Muscle of back (tissue), 13 donors: ENCODE measurements at places on chromosomes 7 and 10.
A peak's percentile ranks its signal among the peaks of the same experiment; 100 is the strongest.

DNA sequence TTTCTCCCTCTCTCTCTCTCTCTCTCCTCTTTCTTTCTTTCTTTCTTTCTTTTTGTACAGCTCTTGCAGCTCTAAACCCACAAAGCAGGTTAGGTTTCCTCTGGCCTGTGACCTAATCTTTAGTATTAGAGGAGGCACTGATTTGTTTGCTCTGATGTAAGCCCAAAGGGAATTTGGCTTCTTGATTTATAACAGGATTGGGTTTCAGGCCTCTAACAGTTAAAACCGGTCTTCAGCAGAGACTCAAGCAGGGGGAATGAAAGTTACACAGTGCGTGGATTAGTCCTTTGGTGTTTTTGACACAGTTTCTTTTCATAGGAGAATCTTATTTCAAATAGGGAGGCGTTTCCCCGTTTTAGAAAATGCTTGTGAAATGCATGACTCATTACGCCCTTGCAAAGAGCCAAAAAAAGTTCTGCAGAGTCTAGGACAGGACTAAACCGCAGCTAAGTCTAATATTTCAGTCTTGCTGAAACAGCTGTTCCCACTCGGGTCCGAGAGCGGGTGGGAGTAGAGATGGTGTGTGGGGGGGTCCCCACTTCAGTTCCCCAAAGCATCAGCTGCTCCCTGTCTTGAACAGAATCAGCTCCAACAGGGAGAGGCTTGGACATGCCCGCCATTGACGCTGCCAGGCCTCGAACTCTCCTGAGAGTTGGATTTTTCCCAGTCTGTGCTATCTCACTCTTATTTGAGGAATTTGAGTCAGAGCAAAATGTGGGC is 296.5 kb upstream of the PITRM1 start:
- DNase-seq: peak; percentile 93

DNA sequence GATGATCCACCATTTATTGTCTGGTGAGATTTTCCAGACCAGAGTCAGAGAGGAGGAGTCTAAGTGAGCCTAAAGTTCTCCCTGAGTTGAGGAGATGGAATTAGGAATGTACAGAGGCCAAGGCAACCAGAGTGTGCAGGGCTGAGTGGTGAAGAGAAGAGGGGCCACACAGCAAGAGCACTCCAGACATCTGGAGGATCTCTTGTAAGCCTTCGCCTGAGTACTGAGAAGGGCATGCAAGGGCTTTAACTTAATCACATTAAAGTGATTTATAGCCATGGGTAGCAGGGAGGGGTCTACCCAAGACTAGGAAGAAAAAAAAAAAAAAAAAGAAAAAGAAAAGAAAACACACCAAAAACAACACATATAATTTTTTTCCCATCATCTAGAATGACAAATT is 1190.4 kb downstream of the GATA3 start:
- DNase-seq: no peak

DNA sequence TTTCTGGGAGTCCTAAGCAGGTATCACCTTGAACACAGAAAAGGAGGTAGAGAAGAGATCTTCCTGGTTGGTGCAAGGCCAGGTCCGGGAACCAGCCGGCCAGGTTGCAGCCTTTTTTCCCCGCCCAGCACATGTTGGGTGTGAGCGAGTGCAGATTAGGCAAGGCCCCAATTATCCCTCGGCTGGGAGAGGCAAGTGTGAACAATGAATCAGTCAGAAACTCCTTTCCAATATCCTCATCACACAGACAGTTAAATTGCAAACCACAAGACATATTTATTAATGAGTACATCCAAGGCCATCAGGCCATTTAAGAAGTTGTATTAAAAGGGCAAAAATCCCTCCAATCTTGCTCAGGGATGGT is 115.0 kb upstream of the AFAP1L2 start:
- DNase-seq: no peak

- DNase-seq: no peak
These were observed 73.8 kb downstream of the LRGUK start for GRCh38 chr7:134200970-134201369.

DNA sequence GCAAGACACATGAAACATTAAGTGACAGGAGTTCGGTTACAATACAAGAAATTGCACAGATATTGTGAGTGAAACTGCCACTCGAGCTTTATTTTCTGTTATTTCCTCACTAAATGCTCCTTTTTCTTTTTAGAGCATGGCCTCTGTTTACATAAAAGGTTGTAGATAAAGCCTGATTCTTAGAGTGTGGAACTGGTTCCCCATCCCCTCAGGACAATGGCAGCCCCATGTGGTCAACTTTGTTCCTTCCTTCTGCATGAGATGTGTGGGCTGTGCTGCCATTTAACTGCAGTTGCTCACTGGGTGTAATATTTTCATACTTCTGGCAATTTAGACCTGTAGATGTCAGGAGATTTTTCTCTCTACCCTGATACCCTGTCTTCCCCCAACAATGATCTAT is 70.2 kb downstream of the LRGUK start:
- no peak for DNase-seq

GRCh38 chr10:111319866-111320265 is 243.0 kb downstream of the ADRA2A start:
- no peak for DNase-seq

DNA sequence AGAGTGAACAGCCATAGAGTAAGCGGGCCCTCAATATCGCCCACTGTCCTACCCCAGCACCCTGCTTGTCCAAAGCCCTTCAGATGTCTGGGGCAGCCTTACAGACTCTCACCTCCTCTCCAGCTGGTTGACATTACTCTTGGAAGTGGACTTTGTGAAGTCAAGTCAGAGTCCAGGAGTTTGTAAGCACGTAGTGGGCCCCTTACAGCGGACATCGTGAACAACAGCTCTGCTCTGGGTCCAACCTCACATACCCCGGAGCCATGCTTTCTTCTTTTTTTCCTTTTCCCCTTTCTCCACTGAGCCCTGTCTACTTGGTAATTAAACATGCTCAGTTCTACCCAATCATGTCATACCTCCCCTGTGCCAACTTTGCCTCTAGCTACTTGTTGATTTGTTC is 17.5 kb downstream of the HNRNPF start:
- no peak for DNase-seq

GRCh38 chr7:150562919-150563318 is 4.3 kb upstream of the GIMAP4 start:
- DNase-seq: no peak

DNA sequence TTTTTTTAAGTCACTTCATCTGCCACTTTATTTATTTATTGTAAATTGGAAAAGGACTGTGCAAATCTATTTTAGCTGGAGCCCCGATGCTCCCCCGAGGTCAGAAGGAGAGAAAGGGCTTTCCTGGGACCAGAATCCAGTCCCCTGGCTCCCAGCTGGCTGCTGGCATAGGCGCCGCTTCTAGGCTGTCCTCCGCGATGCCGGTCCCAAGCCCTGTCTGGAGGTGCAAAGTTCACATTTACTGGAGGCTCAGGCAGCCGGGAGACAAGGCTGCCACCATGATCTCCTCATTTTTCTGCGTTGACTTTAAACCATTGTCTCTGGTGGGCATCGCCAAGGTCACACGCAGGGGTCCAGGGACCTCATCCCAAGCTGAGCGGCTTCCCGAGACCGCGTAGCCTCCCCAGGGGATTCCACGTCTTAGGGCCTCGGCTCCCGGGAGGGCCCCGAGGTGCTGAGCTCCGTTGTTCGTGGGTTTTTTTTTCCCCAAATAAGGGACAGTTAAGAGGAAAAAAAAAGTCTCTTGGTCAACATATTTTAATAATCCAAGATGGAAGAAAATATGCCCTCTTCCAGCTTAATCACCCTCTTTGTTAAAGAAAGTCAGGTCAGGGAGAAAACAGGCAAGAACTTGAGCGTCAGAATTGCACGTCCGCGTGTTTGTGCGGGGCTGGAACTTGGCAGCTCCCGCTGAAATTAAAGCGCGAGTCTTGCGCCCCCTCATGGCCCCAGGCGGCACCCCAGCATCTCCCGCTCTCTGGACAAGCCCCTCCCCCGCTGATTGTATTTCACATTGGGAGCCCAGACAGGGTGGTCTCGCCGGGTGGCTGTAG is 11.9 kb downstream of the RGR start:
- DNase-seq: peak; percentile 11

- no peak for DNase-seq
These were observed 44.7 kb upstream of the NPY start for GRCh38 chr7:24239260-24239659.

GRCh38 chr7:14676896-14677295 is 225.7 kb downstream of the DGKB start:
- DNase-seq: no peak

- no peak for DNase-seq
These were observed 5.5 kb downstream of the SMARCD3 start for GRCh38 chr7:151243045-151243349.

DNA sequence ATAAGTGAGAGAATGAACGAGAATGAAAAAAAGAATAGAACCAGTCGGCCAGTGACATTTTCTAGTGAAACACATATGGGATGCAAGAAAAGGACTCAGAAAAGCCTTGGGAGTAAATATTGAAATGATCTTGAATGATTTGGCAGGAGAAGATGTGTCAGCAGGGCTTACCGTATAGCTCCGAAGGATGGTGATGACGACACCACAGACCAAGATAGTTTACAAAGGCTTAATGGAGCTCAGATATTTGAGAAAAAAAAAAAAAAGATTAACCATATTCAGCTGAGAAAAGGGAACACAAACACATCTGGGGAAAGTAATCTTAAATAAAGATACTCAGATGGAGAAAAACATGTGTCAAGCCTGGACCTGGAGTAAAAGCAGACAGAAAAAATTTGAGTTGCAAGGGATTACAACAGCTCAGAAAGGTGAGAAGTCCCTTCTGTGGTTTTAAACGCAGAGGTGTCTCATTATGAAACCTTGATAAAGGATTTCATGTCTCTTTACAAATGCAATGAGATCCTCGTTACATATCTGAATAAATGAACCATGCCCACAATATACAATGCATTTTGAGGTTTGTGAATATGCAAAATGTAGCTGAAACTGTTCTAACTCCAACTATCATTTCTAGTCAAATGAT is 36.0 kb downstream of the DNAJB9 start:
- no peak for DNase-seq

- DNase-seq: no peak
These were observed 207.8 kb downstream of the RAMP3 start for GRCh38 chr7:45365341-45365740.

GRCh38 chr10:62115842-62116241 is 152.8 kb downstream of the RTKN2 start:
- no peak for DNase-seq

GRCh38 chr10:125698481-125698998 is 15.6 kb upstream of the TEX36 start:
- no peak for DNase-seq

DNA sequence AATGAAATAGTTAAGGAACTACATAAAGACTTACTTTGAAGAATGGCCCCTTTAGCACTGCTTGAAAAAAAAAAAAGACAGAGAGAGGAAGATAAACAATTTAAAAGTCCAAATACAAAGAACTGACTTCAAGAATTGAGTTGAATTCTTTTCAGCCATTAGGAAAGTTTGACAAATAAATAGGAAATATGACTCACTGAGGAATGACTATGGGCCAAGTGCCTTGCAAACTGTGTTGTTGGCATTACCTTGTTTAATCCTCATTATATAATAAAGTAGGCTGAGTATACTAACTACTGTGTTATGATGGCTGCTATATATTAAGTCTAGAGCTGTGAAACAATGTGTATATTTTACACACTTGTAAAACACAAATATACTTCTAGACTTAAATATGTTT is 151.1 kb downstream of the ELMO1 start:
- DNase-seq: no peak

DNA sequence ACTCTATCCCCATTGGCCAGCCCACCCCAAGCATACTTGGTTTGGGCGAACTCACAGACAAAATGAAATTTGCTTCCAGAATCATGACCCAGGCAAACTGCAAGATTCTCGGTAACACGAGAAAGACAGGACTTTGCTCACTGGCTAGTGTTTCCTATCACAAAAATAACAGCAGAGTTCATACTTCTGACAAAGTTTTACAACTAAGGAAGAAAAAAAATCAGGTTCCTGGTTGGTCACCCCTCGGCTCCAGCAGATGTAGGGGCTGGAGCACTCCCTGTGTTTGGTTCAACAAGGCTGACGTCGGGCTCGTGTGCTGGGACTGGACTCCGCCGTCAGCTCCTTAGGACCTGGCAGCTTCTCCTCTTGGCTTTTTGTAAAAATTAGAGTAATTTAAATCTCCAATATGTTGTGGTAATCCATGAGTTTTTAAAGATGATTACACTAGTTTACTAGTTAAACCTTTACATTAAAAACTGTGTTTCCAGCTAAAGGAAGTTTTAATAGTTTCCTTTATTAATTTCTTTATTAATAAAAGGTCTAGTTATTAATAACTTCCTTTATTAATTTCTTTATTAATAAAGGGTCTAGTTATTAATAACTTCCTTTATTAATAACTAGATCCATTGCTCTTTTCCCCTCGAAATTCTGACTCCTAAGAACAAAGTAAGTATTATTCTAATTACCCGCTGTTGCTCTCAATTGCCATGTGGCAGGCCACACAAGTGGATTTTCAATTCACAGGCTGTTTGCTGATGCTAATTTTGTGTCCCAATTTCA is 115.6 kb upstream of the RNF32 start:
- DNase-seq: no peak

GRCh38 chr10:46289209-46289810 is 2.5 kb downstream of the ANTXRL start:
- no peak for DNase-seq

GRCh38 chr7:69114374-69114773 is 483.9 kb upstream of the AUTS2 start:
- DNase-seq: no peak

DNA sequence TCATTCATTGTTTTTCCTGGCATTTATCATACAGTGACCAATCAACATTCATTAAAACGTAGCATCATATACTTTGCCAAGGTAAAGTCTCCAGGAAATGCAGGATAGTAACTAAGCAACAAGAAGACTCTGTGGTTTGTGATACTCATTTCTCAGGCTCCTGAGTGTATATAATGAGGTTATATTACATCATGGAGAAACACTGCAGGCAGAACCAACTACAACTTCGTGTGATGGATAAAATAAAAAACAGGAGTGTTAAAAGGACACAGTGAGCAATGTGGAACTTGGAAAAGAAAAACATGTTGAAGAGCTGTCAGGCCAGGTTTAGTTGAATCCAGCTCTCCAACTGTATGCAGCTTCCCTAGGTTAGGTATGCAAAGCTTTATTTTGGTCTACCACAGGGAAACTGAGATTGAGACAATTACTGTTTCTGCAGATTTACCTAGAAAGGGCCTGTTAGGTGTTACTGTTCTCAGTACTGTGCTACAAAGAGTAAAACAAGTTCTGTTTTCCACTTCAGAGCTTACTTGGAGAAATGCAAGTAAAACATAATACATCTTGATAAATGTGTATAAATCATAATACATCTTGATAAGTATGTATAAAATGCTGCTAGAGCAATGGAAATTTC is 7.8 kb upstream of the CCNY start:
- DNase-seq: peak; percentile 41

GRCh38 chr10:71981015-71981875 is 17.1 kb downstream of the CHST3 start:
- DNase-seq: no peak

- peak; percentile 70 for DNase-seq
These were observed 183.2 kb upstream of the NEBL start for GRCh38 chr10:21080261-21080660.

DNA sequence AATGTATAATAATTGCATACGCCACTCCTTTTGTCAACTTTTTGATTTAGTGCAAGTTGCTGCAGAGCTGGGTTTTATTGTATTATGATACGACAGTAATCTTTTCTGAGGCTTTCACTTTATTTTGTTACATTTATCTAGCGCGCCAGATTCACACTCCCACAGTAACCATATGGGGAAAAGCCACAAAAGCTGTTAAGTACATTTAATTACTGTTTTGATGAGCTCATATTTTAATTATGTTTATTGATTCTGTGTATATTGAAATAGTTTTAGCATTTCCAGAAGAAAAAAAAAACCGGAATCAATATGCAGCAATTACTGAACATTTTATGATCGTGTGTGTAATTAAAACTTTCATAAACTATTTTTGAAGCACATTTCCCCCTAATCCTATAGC is 118.5 kb downstream of the RAB11FIP2 start:
- DNase-seq: no peak
